ENCODE measurements at places on chromosomes 12 and 14. TPM values are rescaled to one million over a fixed set of nuclear protein-coding genes. Genes with fewer than 3 reads are reported as not detected.

DNA sequence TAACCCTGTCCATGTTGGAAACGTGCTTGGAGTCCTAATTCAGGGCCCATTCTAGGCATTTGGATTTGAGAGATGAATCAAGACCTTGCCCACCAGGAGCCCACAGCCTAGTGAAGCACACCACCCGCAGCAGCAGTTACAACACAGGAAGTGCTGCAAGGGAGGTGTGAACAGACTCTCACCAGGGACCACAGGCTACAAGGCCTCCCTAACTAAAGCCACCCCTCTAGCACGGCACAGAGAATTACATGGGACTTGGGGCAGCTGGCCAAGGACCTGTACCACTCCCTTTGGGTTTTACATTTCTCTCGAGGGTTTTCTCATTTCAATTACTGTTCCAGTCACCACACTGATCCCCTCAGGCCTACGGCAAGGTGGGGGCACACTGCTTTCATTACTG, 49.5 kb upstream of the FOXN3 start:
- no peak for DNase-seq
- H3K4me3 ChIP-seq = no peak overlapping the region
- H3K36me3 ChIP-seq = no peaks in the 10 kb centered on the region
- H3K4me1 ChIP-seq = peaks cover 8% of the 10 kb centered on the region
- no peaks in the 10 kb centered on the region for H3K27me3 ChIP-seq
- H3K27ac ChIP-seq = no peak overlapping the region

The KRT73 gene
- not detected for total RNA-seq

The PLD4 gene
- 1.2 TPM for total RNA-seq

The GNB3 gene
- total RNA-seq = 1.0 TPM

GRCh38 chr12:130226126-130226525, 63.9 kb downstream of the FZD10 start:
- H3K27me3 ChIP-seq = peaks cover 11% of the 10 kb centered on the region
- no peak overlapping the region for H3K27ac ChIP-seq
- H3K4me3 ChIP-seq = no peak overlapping the region
- H3K4me1 ChIP-seq = no peaks in the 10 kb centered on the region
- DNase-seq = no peak

GRCh38 chr14:73824127-73824526, 27.5 kb upstream of the PTGR2 start:
- no peaks in the 10 kb centered on the region for H3K27me3 ChIP-seq
- DNase-seq = no peak
- no peak overlapping the region for H3K4me3 ChIP-seq
- H3K27ac ChIP-seq = no peak overlapping the region

- H3K4me3 ChIP-seq = no peak overlapping the region
- H3K4me1 ChIP-seq = peaks cover 39% of the 10 kb centered on the region
- no peaks in the 10 kb centered on the region for H3K27me3 ChIP-seq
- no peak for DNase-seq
- peak overlapping the region; percentile 24 for H3K27ac ChIP-seq
- no peaks in the 10 kb centered on the region for H3K36me3 ChIP-seq
Measured at GRCh38 chr12:124650912-124651311, 83.5 kb upstream of the NCOR2 start.

DNA sequence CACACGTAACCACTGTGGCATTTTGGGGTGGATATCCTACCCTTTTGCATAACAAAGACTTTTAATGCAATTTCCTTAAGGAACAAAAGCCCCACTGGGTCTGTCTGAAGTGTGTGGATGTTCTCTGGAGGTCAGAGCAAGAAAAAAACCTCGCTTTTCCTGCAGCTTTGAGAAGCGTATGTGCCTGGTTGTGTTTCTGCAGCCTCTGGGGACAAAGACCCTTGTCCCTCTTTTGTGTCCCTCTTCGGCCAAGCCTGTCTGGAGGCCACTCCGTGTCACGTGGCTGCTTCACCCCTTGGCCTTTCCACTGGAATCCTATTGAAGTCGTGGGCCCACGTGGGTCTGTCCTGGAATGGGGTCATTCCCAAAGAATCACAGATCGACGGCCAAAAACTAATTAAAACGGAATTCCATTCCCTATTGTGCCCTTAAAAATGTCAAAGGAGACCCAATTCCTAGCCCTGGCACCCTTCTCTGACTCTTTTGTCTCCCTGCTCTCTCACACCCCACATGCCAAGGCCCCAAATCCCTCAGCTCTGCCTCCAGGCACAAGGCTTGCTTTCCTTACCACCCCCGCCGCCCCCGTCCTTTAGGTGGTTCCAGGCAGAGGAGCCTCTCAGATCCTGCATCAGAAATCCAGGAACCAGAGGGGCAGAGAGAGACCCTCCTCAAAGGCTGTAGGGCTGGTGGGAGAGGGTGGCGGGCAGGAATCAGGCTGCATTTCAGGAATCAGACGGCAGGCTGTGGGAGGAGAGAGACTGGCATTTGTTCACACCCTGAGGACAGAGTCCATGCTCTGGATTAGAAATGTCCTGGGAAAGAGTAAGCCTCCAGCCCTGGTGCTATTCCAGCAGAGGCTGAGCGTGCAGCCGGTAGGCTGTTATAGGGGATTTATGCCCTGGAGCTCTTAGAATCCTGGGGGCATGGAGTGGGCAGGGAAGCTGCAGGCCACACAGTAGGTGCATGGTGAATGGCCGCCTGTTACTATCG, 12.6 kb upstream of the CYP46A1 start:
- no peaks in the 10 kb centered on the region for H3K36me3 ChIP-seq
- DNase-seq = peak; percentile 6
- no peaks in the 10 kb centered on the region for H3K27me3 ChIP-seq
- H3K4me1 ChIP-seq = no peaks in the 10 kb centered on the region
- H3K27ac ChIP-seq = no peak overlapping the region

- peaks cover 13% of the 10 kb centered on the region for H3K4me1 ChIP-seq
- no peaks in the 10 kb centered on the region for H3K27me3 ChIP-seq
- H3K36me3 ChIP-seq = no peaks in the 10 kb centered on the region
- no peak overlapping the region for H3K27ac ChIP-seq
- no peak overlapping the region for H3K4me3 ChIP-seq
Measured at GRCh38 chr14:29803045-29803444, 124.6 kb downstream of the PRKD1 start.

The TMCC3 gene
- 9.7 TPM for total RNA-seq

GRCh38 chr14:95679148-95679815, 6.9 kb upstream of the TCL1B start:
- H3K27me3 ChIP-seq = peaks cover 10% of the 10 kb centered on the region
- H3K36me3 ChIP-seq = no peaks in the 10 kb centered on the region
- DNase-seq = no peak
- H3K27ac ChIP-seq = no peak overlapping the region
- H3K4me1 ChIP-seq = no peaks in the 10 kb centered on the region

The GYS2 gene
- not detected for total RNA-seq

DNA sequence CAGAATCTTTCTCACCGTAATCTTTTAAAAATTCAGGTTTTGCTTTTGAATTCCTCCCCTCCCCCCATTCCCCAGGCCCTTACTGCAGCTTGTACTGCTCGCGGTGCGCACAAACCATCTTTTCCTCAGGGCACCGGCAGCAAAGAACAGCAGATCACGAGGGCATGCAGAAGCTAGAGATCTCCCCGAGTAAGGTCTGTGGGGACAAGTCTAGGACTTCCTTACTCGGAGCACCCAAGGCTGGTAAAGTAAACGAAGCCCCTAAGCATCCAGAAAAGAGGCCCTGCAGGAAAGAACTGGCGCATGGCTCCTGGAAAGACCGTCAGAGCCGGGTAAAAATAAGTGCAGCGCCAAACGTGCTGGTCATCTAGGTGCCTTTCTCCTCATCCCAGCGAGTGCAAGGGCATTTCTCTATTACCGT, 727 bp downstream of the LDHB start:
- H3K36me3 ChIP-seq = peaks cover 27% of the 10 kb centered on the region
- H3K4me1 ChIP-seq = peaks cover 15% of the 10 kb centered on the region
- H3K4me3 ChIP-seq = peak overlapping the region; percentile 83
- H3K27me3 ChIP-seq = no peaks in the 10 kb centered on the region

The CD27 gene
- 2.3 TPM for total RNA-seq

The PPM1H gene
- 6.8 TPM for total RNA-seq

GRCh38 chr12:53482626-53483168, 16.6 kb downstream of the MAP3K12 start:
- H3K4me1 ChIP-seq = peaks cover 20% of the 10 kb centered on the region
- H3K36me3 ChIP-seq = peaks cover 93% of the 10 kb centered on the region
- DNase-seq = no peak
- H3K4me3 ChIP-seq = no peak overlapping the region
- no peak overlapping the region for H3K27ac ChIP-seq

- no peaks in the 10 kb centered on the region for H3K36me3 ChIP-seq
- no peaks in the 10 kb centered on the region for H3K27me3 ChIP-seq
- H3K27ac ChIP-seq = no peak overlapping the region
- no peaks in the 10 kb centered on the region for H3K4me1 ChIP-seq
- no peak for DNase-seq
Measured at GRCh38 chr12:15497671-15498292, 175.5 kb downstream of the PTPRO start.

The OR4E2 gene
- not detected for total RNA-seq

DNA sequence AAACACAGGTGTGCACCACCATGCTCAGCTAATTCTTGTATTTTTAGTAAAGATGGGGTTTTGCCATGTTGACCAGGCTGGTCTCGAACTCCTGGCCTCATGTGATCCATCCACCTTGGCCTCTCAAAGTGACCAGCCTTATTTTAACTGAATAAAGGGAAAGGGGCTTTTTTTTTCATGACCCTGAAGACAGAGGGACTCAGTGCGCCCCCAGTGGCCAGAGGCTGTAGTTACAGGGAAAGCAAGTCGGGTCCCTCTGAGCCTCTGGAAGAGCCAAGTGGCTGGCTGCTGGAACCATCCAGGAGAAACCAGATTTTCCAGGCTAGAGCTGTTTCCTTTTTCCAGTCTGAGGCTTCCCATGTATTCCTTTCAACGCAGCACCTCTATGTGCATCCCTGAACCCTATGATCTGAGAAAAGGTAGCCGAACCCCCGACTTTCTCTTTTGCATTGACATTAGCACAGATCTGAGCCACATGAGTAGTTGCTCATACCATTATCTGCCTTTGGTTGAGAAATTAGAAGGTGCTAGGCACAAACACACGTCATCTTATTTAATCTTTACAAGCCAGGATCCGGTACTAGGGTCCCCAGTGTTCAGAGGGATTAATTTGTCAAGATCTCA, 342.7 kb downstream of the CACNA1C start:
- H3K27me3 ChIP-seq = no peaks in the 10 kb centered on the region
- no peaks in the 10 kb centered on the region for H3K36me3 ChIP-seq
- H3K27ac ChIP-seq = peak overlapping the region; percentile 34
- peaks cover 16% of the 10 kb centered on the region for H3K4me1 ChIP-seq
- peak; percentile 67 for DNase-seq

DNA sequence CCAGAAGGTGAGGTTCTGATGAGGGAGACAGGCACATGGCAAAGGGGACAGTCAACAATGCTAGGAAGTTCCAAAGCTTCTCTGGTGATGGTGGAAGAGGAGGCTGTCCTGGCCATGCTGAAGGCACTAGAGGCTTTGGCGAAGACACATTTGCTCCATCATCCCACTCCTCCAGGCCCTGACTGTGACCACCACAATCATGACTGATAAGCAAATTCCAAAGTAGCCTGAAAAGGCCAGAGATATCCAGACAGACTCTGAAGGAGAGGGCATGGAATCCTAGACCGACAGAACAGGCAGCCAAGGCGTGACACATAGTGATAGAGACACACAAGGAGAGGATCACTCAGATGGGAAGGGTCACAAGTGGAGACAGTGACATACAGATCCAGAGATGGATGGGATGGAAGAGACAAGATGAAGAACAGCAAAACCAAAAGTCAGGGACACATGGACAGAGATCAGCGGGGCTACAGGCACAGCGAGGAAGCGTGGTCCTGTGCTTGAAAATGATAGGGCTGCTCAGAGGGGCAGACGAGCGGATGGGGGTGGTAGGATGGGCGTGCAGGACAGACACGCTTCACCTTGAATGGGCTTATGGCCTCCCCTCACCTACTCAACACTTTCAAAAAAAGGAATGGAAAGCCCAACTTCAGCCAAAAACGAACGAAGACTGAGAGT, 1.3 kb downstream of the ZFHX2 start:
- no peaks in the 10 kb centered on the region for H3K27me3 ChIP-seq
- H3K4me1 ChIP-seq = peaks cover 15% of the 10 kb centered on the region
- no peaks in the 10 kb centered on the region for H3K36me3 ChIP-seq
- peak overlapping the region; percentile 76 for H3K4me3 ChIP-seq
- no peak for DNase-seq

The IRF9 gene
- total RNA-seq = 158 TPM

The JPH4 gene
- total RNA-seq = 5.1 TPM
